ENCODE measurements at places on chromosomes 4 and X. TPM values are rescaled to one million over a fixed set of nuclear protein-coding genes. Genes with fewer than 3 reads are reported as not detected.

TMEM47 gene
- total RNA-seq = not detected

DNA sequence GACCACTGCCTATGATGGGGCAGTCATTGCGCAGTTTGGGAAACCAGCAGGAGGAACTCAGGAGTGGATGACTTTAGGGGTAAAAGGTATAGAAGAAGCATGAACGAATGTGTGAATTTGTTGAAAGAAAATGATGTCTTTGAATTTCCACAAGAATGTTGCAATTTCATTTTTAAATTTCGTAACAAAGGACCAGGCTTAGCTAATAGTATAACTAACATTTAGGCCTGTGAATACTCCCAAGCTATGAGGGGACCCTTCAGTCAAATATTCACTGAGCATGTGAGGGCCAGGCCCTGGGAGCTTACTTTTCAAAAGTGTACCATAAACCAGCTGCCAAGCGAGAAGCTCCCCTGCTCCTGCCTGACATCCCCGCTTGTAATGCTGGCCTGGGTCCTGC lies 5.3 kb downstream of the MPC1L start:
- H3K27me3 ChIP-seq = no peaks in the 10 kb centered on the region
- no peak for DNase-seq
- H3K4me1 ChIP-seq = no peaks in the 10 kb centered on the region
- H3K36me3 ChIP-seq = peaks cover 18% of the 10 kb centered on the region
- no peak overlapping the region for H3K4me3 ChIP-seq

DNA sequence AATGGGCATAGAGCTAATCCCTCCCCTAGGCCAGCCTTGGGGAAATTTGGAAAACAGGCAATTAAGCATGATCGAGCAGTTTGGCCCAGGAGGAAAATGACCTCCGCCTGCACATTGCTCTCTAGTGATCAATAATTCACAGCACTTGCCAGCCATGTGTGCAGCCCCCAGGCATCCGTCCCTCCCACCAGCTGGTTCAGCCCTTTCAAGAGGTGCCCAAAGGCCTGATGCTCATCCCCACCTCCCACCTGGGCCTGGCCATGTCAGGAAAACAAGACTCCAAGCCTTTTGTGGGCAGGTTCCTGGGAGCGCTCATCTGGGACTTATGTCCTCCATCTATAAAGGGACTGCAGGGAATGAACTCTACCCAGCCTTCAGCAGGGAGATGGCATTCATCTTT lies 17.5 kb upstream of the PPP2R2C start:
- H3K4me1 ChIP-seq = no peaks in the 10 kb centered on the region
- DNase-seq = no peak
- H3K36me3 ChIP-seq = no peaks in the 10 kb centered on the region
- H3K27ac ChIP-seq = no peak overlapping the region
- peaks cover 58% of the 10 kb centered on the region for H3K27me3 ChIP-seq

HPRT1 gene
- total RNA-seq = 20.3 TPM

ACSL1 gene
- total RNA-seq = 13.7 TPM

GRCh38 chrX:136856050-136856449 lies 24.5 kb downstream of the RBMX start:
- no peak overlapping the region for H3K4me3 ChIP-seq
- no peaks in the 10 kb centered on the region for H3K27me3 ChIP-seq
- no peak overlapping the region for H3K27ac ChIP-seq
- H3K4me1 ChIP-seq = no peaks in the 10 kb centered on the region

Data from T-cell (primary cell).